Natural killer cell treated with Interleukin-12 subunit alpha and Interleukin-12 subunit beta and Interleukin-15 and Interleukin-18, amount 100 ng/mL, for 72 hours (primary cell): ENCODE measurements at places on chromosomes 16 and 17. TPM values are rescaled to one million over a fixed set of nuclear protein-coding genes. Genes with fewer than 3 reads are reported as not detected.

The NLRP1 gene
- 36.3 TPM for total RNA-seq

- no peak overlapping the region for H3K27ac ChIP-seq
- no peaks in the 10 kb centered on the region for H3K36me3 ChIP-seq
- no peaks in the 10 kb centered on the region for H3K27me3 ChIP-seq
- no peak overlapping the region for H3K4me3 ChIP-seq
- no peak for DNase-seq
Measured at GRCh38 chr16:15485175-15485574, 50.8 kb downstream of the BMERB1 start.

The PARD6A gene
- 6.3 TPM for total RNA-seq

GRCh38 chr17:72008236-72008876 is 112.5 kb upstream of the SOX9 start:
- no peak for DNase-seq
- H3K27ac ChIP-seq = no peak overlapping the region
- H3K4me1 ChIP-seq = no peaks in the 10 kb centered on the region
- no peaks in the 10 kb centered on the region for H3K36me3 ChIP-seq
- no peaks in the 10 kb centered on the region for H3K27me3 ChIP-seq

- no peak overlapping the region for H3K27ac ChIP-seq
- H3K27me3 ChIP-seq = no peaks in the 10 kb centered on the region
- H3K4me3 ChIP-seq = no peak overlapping the region
- no peak for DNase-seq
Measured at GRCh38 chr17:42323268-42323773, 35.0 kb downstream of the STAT5A start.

The KRT34 gene
- total RNA-seq = not detected

GRCh38 chr17:61201211-61201610 is 198.4 kb upstream of the TBX2 start:
- no peak for DNase-seq
- no peak overlapping the region for H3K4me3 ChIP-seq
- no peak overlapping the region for H3K27ac ChIP-seq

The NT5C3B gene
- 18.8 TPM for total RNA-seq

DNA sequence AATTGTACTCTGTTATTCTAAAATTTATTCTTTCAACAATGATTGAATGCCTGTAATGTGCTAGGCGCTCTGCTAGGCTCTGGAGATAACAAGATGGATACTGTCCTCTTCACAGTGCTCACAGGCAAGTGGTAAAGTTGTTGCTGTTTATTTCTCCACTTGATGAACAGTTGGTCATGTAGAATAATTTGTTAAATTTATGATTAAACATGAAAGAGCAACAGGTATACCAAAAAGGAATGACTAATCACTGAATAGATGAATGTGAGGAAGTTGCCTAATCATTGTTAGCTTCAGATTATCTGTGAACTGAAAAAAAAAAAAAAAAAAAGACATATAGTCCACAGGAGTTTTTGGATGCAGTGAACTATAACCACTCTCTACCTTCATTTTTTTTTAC is 62.3 kb downstream of the NFATC3 start:
- peaks cover 50% of the 10 kb centered on the region for H3K4me1 ChIP-seq
- H3K36me3 ChIP-seq = peaks cover 8% of the 10 kb centered on the region
- no peak for DNase-seq
- peak overlapping the region; percentile 62 for H3K4me3 ChIP-seq
- peak overlapping the region; percentile 64 for H3K27ac ChIP-seq

GRCh38 chr16:85859818-85860125 is 39.2 kb upstream of the IRF8 start:
- peaks cover 6% of the 10 kb centered on the region for H3K36me3 ChIP-seq
- H3K4me3 ChIP-seq = no peak overlapping the region
- no peaks in the 10 kb centered on the region for H3K27me3 ChIP-seq
- peak overlapping the region; percentile 51 for H3K27ac ChIP-seq
- DNase-seq = no peak

DNA sequence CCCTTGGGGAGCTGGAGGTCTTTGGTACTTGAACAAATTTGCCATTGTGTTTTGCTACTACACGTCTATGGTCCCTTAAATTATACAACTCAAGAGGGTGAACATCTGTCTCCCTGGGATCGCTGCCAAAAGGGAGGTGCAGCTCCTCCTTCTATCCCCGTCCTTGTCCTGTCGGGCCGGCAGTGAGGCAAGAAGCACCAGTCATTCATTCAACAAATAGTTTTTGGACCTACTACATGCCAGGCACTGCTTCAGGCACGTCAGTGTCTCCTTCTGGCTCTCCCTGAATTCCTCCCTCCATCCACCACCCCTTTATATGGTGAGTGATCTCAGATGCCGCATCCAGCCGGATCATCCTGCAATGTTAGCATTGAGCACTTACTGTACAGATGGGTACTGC is 2.2 kb upstream of the RPL38 start:
- H3K27ac ChIP-seq = no peak overlapping the region
- DNase-seq = no peak
- no peak overlapping the region for H3K4me3 ChIP-seq
- H3K27me3 ChIP-seq = peaks cover 15% of the 10 kb centered on the region

The YPEL2 gene
- total RNA-seq = 5.4 TPM

The ARL5C gene
- total RNA-seq = not detected

DNA sequence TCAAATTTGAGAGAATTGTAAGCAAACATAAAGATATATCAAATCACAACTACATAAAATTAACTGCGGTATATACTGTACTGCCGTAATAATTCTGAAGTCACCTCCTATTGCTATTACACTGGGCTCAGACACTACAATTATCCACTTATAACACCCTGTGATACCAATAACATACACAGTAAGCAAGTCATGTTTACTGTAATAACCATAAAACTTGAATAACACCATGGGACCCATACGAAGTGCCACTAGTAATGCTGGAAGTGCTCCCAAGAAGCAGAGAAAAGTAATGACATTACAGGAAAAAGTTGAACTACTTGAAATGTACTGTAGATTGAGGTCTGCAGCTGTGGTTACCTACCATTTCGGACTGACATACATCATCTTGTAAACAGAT is 24.0 kb downstream of the CMC2 start:
- H3K36me3 ChIP-seq = peaks cover 4% of the 10 kb centered on the region
- H3K4me3 ChIP-seq = no peak overlapping the region
- peaks cover 11% of the 10 kb centered on the region for H3K4me1 ChIP-seq
- H3K27me3 ChIP-seq = no peaks in the 10 kb centered on the region
- H3K27ac ChIP-seq = no peak overlapping the region

The TNFRSF17 gene
- total RNA-seq = not detected

The ABCA10 gene
- 2.0 TPM for total RNA-seq

- DNase-seq = no peak
- peak overlapping the region; percentile 43 for H3K27ac ChIP-seq
- H3K27me3 ChIP-seq = no peaks in the 10 kb centered on the region
- H3K36me3 ChIP-seq = peaks cover 3% of the 10 kb centered on the region
- H3K4me3 ChIP-seq = no peak overlapping the region
Measured at GRCh38 chr17:80793421-80793820, 198.2 kb upstream of the CHMP6 start.

The LRRC75A gene
- total RNA-seq = 1.9 TPM

- H3K27ac ChIP-seq = no peak overlapping the region
- peaks cover 24% of the 10 kb centered on the region for H3K4me1 ChIP-seq
- no peak for DNase-seq
- no peak overlapping the region for H3K4me3 ChIP-seq
- no peaks in the 10 kb centered on the region for H3K27me3 ChIP-seq
Measured at GRCh38 chr17:2140683-2141082, 85.8 kb downstream of the HIC1 start.

The SPNS1 gene
- 30.1 TPM for total RNA-seq

GRCh38 chr17:73393381-73393780 is 81.6 kb upstream of the CDC42EP4 start:
- no peak overlapping the region for H3K4me3 ChIP-seq
- H3K36me3 ChIP-seq = no peaks in the 10 kb centered on the region
- H3K27me3 ChIP-seq = no peaks in the 10 kb centered on the region
- no peaks in the 10 kb centered on the region for H3K4me1 ChIP-seq
- H3K27ac ChIP-seq = no peak overlapping the region

- DNase-seq = no peak
- no peaks in the 10 kb centered on the region for H3K4me1 ChIP-seq
- no peaks in the 10 kb centered on the region for H3K27me3 ChIP-seq
Measured at GRCh38 chr17:12812877-12813276, 23.6 kb downstream of the ARHGAP44 start.

DNA sequence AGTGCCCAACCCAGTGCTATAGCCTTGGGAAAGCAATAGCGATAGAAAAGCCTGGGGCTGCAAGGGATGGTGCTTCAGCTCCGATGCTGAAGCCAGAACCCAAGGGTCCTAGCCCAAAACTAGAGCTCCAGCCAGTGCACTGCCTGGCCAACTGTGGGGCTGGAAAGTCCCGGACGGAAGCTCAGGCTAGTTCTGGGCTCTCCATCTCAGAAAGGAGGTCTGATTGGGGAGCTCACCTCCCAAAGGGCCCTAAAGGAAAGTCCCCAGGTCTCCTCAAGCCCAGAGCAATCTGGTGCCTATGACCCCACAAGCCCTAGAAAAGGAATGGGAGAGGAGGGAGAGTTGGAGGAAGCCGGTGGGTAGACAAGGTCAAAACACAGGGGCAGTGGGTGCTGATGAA is 2.0 kb upstream of the ABCC3 start:
- H3K36me3 ChIP-seq = no peaks in the 10 kb centered on the region
- DNase-seq = peak; percentile 42
- no peak overlapping the region for H3K4me3 ChIP-seq
- no peaks in the 10 kb centered on the region for H3K4me1 ChIP-seq
- H3K27ac ChIP-seq = no peak overlapping the region

- no peaks in the 10 kb centered on the region for H3K36me3 ChIP-seq
- no peak overlapping the region for H3K27ac ChIP-seq
- H3K4me3 ChIP-seq = no peak overlapping the region
- H3K27me3 ChIP-seq = peaks cover 18% of the 10 kb centered on the region
Measured at GRCh38 chr16:88953003-88953690, 23.9 kb downstream of the CBFA2T3 start.

The HOXB8 gene
- total RNA-seq = not detected

DNA sequence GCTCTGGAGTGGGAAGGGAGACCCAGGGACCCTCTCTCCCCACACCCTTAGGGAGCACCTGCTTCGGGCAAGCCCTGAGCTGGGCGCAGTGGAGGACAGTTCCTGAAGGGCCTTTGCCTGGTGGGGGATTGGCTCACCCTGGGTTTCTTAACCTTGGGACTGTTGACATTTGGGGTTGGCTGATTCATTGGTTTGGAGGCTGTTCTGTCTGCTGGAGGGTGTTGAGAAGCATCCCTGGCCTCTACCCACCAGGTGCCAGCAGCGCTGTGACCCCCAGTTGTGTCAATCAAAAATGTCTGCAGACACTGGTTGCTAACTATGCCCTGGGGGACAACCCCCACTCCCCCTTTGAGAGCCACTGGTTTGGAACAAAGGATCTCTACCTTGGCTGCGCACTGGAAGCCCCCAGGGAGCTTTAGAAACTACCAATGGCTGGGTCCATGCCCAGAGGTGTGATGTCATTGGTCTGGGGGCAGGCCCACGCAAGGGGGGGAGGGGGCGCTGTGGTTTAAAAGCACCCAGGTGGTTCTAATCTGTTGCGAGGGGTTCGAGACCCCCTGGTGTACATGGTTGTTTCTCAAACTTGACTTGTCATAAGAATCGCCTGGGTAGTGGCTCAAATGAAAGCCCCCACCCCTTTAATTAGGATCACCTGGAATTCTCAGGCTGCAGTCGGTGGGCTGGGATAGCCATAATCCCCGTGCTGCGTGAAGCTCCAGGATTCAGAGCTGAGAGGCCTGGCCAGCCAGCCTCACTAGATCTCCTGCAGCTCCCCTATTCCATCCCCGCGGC is 151.9 kb upstream of the GSE1 start:
- peaks cover 20% of the 10 kb centered on the region for H3K27me3 ChIP-seq
- H3K36me3 ChIP-seq = no peaks in the 10 kb centered on the region
- H3K27ac ChIP-seq = no peak overlapping the region

DNA sequence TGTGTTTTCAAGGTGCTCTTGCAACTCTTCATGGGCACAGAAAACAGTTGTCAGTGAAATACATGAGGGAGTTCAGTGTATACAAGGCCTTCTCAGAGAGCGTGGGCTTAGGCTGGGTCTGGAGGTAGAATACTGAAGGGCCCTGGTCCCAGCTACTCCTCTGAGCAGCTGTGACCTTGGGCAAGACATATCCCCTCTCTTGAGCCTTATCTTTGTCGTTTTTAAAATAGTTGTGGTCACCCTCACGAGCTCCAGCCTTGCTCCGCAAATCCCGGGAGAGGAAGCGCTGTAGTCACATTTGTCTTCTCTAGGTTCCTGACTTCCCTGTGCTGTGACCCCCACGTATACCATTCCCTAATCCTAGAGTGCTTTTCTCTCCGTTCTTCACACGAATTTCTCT is 3.6 kb downstream of the ZNRF1 start:
- H3K27ac ChIP-seq = no peak overlapping the region
- H3K4me1 ChIP-seq = peaks cover 52% of the 10 kb centered on the region
- peaks cover 14% of the 10 kb centered on the region for H3K36me3 ChIP-seq
- no peaks in the 10 kb centered on the region for H3K27me3 ChIP-seq

The SPN gene
- total RNA-seq = 111 TPM

GRCh38 chr17:51954232-51954765 is 204.2 kb downstream of the CA10 start:
- no peaks in the 10 kb centered on the region for H3K36me3 ChIP-seq
- no peaks in the 10 kb centered on the region for H3K4me1 ChIP-seq
- no peak overlapping the region for H3K4me3 ChIP-seq
- no peak overlapping the region for H3K27ac ChIP-seq

The RMI2 gene
- 15.2 TPM for total RNA-seq

GRCh38 chr16:14585287-14585686 is 44.8 kb downstream of the PARN start:
- H3K36me3 ChIP-seq = peaks cover 14% of the 10 kb centered on the region
- peaks cover 18% of the 10 kb centered on the region for H3K4me1 ChIP-seq
- DNase-seq = no peak
- no peaks in the 10 kb centered on the region for H3K27me3 ChIP-seq

The MYH2 gene
- not detected for total RNA-seq

The EMC6 gene
- 56.2 TPM for total RNA-seq

DNA sequence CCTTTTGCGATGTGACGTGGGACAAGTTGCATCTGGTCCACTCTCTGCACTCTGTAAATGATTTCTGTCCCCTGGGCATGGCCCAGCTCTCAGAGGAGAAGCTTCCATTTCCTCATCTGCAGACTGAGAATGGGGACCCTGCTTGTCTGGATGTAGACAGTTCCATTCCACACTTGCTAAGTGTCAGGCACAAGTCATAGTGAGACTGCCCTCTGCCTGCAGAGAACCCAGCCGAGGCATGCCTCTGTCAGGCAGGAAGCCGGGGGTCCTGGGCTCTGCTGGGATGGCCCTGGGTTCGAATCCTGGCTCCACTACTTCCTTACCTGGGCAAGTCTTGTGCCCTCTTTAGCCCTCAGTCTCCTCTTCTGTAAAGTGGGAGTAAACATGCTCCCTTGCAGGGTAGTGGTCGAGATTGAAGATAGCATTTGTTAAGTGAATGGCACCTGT is 4.1 kb downstream of the MAP2K3 start:
- DNase-seq = no peak
- peak overlapping the region; percentile 98 for H3K4me3 ChIP-seq
- no peaks in the 10 kb centered on the region for H3K27me3 ChIP-seq

- no peak overlapping the region for H3K4me3 ChIP-seq
- H3K27me3 ChIP-seq = peaks cover 3% of the 10 kb centered on the region
- H3K27ac ChIP-seq = no peak overlapping the region
- no peaks in the 10 kb centered on the region for H3K36me3 ChIP-seq
Measured at GRCh38 chr16:794853-795466, 5.6 kb downstream of the GNG13 start.
